ENCODE measurements at places on chromosomes 2 and 18.

DNA sequence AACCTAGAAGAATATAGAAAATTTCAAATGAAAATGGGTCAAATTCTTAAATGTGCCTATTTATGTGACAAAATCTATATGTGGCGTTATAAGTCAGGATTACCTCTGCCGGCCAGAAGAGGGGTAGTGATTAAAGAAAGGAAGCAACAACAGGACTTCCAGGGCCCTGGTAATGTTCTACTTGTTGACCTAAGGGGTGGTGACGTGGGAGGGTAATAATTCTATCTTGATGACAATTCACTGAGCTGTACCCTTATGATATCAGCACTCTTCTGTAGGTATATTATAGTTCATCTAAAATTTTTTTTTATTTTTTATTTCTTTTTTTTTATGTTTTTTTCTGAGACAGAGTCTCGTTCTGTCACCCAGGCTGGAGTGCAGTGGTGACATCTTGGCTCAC is 87.9 kb downstream of the STRN start:
- no peak for DNase-seq

DNA sequence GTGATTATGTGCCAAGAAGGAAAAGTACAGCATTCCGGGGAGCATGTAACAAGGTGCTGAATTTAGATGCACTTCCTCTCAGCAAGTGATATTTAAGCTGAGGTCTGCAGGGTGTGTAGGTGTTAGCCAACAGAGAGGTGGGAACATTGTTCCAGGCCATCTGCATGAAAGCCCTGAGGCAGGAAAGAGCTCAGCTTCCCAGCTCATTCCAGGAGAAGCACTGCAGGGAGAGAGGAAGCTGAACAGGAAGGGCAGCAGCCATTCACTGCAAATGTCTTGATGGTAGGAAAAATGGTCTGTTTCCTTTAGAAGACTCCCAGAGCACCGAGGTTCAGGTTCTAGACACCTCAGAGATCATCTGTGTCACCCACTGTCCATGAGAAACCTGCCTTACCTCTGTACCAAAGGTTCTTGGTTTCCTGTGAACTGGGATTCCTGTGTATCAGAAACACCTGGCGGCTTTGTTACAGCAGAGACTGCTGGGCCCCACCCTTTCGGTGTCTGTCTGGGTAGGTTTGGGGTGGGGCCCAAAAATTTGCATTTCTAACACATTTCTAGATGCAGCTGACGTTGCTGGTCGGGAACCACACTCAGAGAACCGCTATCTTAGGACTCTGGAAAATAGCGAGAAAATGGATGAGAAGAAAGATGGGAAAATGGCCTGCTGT is 84.0 kb downstream of the RTN4 start:
- DNase-seq: no peak

- no peak for DNase-seq
Observed at GRCh38 chr2:141766225-141766624, 364.6 kb downstream of the LRP1B start.

DNA sequence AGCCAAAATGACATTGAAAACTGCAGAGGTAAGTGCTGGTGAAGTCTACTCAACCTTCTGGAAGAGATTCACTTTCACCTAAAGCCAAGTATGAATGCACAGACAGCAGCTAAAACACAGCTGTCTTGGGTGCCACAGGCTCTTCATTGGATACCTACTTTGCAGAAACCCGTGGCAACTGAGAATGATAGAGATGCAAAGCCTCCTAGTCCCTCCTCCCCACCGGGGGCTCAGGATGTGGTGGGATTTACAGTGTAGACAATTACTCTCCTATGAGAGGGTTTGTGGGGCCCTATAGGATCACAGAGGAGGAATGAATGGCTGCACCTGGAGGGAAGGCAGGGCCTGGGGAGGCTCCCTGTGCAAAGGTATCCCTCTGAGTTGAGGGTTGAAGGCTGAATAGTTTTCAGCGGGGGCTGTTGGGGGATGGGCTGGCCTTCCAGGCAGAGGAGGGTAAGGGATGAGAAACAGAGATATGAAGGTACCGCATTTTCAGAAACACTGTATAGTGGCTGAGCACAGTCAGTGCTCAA is 131.6 kb downstream of the RNF144A start:
- no peak for DNase-seq

DNA sequence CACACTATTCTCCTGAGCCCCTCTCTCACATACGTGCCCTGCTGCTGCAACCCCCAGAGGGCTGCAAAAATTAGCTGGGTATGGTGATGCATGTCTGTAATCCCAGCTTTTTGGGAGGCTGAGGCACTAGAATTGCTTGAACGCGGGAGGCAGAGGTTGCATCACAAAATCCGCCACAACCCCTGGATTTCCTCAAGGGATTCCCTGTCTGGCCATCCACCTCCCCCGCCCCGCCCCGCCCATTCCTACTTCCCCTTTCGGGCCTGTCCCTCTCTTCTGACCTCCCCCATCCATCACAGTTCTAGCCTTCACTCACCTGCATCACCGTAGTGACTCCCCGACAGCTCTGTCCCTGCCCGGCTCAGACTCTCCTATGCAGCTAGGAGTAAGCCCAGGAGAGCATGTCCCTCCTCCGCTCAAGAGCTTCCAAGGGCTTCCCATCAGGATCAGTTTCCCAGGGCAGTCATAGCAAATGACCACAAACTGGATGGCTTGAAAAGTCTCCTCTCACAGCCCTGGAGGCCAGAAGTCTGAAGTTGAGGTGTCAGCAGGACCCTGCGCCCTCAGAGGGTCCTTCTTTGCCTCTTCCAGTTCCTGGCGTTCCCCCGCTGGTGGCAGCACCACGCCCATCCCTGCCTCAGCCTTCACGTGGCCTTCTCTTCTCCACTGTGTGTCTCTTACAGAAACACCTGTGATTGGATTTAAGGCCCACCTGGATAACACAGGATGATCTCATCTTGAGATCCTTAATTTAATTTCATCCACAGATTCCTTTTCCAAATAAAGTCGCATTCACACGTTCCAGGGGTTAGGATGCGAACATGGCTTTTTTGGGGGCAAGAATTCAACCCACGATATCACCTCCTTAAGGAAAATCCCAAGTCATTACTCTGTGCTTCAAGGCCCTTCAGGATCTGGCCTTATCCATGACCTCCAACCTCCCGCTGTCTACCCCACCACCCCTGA is 58.5 kb downstream of the HS1BP3 start:
- DNase-seq: no peak

GRCh38 chr18:10953672-10954071 is 195.7 kb downstream of the PIEZO2 start:
- no peak for DNase-seq

GRCh38 chr2:227388537-227389011 is 825 bp upstream of the SCYGR1 start:
- DNase-seq: no peak

GRCh38 chr18:51195451-51196117 is 1.9 kb downstream of the MEX3C start:
- DNase-seq: no peak

Data from stimulated activated CD8-positive, alpha-beta memory T cell treated with anti-CD3 and anti-CD28 coated beads, Interleukin-15, amount 100 ng/mL, for 24 hours (primary cell).